Mammary epithelial cell (primary cell): ENCODE measurements at places on chromosomes 4 and X. TPM values are rescaled to one million over a fixed set of nuclear protein-coding genes. Genes with fewer than 3 reads are reported as not detected.

MSANTD1 gene
- total RNA-seq: 0.68 and 0.83 TPM in 2 replicates

ABCG2 gene
- total RNA-seq: 2.5 TPM

NDNF gene
- total RNA-seq: under 0.01 TPM

SMR3B gene
- total RNA-seq: not detected in 2 replicates

KCNE5 gene
- total RNA-seq: 0.40 and 0.59 TPM in 2 replicates

IBSP gene
- not detected in 2 replicates for total RNA-seq

ANK2 gene
- total RNA-seq: 6.9 and 9.9 TPM in 2 replicates

OPHN1 gene
- total RNA-seq: 3.6 and 7.3 TPM in 2 replicates

LIMCH1 gene
- not detected in 2 replicates for total RNA-seq

COL4A6 gene
- total RNA-seq: 48.6 and 56.8 TPM in 2 replicates
